CD4-positive, alpha-beta T cell (primary cell): ENCODE measurements at places on chromosomes 1 and 21.
A peak's percentile ranks its signal among the peaks of the same experiment; 100 is the strongest.

- no peak for DNase-seq
Observed at GRCh38 chr1:232675898-232676297, 46.0 kb upstream of the SIPA1L2 start.

DNA sequence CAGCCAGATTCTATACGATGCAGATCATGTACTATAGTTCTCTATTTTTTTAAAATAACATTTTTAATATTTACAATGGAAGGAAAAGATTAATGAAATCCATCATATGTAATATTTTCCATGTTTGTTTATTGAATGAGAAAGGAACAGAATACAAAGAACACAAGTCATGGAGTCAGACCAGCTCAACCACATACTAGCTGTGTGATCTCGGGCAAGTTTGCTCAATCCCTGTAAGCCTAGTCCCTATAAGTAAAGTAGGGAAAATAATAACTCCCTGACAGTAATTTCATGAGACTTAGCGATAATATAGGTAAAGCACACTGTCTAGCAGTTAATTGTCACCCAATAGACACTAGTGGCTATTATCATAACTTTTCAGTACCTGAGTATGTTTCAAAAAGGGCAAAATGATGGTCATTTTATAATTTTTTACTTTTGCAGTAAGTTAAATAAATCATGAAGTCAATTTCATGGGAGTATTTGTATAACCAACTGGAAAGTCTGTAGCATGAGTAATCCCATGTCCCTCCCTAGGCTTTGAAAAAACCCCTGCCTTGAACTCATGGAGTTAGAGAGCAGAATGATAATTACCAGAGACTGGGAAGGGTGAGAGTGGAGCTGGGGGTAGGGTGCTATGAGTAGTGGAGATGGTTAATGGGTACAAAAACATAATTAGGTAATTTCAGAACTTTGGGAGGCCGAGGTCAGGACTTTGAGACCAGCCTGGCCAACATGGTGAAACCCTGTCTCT, 37.0 kb upstream of the EPS15 start:
- no peak for DNase-seq

- no peak for DNase-seq
Observed at GRCh38 chr1:205493241-205494085, 11.0 kb upstream of the CDK18 start.

DNA sequence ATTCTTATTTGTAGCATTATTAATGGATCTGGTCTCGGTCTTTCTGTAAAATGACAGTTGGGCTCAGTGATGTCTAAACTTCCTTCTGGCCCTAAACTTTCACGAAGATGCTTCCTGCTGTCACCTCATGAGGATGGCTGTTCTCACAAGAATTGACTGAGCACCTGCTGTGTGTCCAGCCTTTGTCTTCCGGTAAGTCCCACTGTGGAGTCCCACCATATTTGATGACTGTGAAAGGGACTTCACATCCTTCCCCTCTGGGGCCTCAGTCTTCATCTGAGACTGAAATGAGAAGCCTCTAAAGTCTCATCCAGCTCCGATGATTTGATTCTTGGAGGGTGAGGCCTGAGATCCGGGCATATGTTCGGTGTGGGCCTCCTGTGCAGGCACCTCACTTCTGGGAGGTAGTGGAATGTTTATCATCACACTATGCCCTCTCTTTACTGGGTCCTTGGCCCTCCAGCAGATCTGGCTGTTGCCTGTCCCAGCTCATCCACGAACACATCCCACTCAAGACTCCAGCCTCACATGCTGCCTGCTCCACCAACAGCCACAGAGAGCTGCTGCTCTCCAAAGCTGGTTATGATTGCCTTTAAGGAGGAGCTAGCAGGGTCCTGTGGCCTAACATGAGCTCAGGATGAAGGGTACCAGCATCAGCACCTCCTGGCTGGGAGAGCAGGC, 95.8 kb downstream of the KCNN3 start:
- DNase-seq = no peak

DNA sequence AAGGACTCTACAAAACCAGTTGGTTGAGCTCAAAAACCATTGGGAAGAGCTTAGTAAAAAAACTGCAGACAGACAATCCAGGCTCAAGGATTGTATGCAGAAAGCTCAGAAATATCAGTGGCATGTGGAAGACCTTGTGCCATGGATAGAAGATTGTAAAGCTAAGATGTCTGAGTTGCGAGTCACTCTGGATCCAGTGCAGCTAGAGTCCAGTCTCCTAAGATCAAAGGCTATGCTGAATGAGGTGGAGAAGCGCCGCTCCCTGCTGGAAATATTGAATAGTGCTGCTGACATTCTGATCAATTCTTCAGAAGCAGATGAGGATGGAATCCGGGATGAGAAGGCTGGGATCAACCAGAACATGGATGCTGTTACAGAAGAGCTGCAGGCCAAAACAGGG, 104.0 kb upstream of the BMP8A start:
- no peak for DNase-seq

DNA sequence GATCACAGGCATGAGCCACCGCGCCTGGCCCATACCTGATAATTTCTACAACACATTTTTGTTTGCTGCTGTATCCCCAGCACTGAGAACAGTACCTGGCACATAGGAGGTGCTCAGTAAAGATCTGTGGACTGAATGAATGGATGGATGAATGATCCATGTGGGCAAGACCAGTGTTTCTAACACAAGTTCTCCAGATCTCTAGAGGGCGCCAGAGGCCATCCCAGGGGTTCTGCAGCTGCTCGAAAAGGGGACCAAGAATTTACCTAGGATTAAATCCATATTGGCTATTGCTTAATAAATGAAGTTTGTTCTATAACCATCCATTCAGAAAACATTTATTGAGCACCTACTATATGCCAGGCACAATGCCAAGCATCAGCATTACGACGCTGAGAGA, 167.7 kb downstream of the ACTL8 start:
- DNase-seq = peak; percentile 20

DNA sequence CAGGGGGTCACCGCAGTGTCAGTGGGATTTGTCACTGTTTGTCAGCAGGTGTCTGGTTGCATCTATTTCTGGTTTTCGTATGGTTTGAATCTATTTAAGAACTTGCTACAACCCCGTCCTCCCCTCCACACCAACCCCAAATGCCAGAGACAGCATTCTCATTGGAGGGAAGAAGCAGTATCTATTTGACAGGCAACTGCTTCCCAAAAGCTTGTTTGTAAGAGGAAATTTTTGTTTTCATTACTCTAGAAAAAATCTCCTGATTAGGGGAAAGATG, 54.4 kb downstream of the NR5A2 start:
- DNase-seq = no peak

DNA sequence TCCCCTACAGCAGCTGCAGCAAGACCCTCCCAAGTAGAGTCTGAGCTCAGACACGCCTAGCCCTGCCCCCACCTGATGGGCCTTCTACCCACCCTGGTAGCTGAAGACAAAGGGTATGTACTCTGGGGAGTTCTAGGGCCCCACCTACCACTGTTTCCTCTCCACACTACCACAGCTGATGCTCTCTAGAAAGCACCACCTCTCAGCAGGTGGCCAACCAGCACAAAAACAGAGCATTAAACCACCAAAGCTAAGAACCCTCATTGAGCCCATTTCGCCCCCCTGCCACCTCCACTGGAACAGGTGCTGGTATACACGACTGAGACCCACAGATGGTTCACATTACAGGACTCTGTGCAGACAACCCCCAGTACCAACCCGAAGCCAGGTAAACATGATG, 258.9 kb downstream of the SETD4 start:
- no peak for DNase-seq

DNA sequence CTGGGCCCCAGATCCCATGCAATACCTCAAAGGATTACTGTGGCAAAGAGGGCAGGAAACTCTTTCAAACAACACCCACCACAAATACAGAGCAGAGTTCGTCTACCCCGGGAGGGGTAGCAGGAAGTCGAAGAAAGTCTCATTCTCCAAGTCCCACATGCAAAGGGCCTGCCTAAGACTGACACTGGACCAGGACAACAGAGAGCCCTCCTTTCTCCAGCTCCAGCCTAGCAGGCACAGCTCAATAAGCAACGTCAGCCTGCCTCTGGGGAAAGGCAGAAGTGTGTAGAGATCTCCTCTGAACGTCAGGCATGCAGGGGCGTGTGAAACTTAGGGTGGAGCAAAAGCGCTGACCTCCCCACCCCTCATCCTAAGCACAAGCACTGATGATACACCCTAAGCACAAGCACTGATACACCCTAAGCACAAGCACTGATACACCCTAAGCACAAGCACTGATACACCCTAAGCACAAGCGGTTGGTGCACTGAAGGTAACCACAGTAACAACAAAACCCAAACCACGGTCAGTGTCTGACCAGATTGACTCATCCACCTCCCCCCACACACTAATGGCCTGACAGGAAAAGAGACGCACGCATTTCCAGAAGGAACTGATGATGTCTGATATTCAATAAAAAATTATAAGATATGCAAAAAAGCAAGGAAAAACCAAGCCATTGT, 1.3 kb downstream of the KRTAP12-3 start:
- peak; percentile 82 for DNase-seq

GRCh38 chr1:19046972-19047731, 90.7 kb upstream of the IFFO2 start:
- DNase-seq = no peak

DNA sequence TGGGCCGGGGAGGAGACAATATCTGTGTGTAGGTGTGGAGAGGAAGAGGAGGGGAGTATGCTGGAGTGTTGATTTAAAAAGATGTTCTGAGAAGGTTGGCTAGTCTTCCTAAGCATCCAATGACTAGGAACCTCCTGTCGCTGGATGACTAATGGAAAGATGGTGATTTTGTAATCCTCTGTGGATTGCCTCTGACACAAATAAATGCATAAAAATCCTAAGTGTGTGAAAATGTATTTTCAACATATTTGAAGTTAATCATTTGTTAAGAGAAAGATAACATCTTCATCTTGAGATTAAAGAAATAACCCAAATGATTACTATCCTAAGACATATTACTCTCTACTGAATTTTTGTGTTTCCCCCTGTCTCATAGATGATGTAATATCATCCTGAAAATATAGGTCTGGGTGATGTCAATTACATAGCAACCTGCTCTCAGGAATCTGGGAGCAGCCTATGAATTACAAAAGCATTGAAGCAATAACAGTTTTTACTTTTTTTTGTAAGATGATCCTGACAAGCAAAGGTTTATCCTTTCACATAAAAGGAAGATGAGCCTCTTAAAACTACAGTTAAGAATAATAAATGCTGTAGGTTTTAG, 220.5 kb upstream of the MAP1LC3C start:
- no peak for DNase-seq

DNA sequence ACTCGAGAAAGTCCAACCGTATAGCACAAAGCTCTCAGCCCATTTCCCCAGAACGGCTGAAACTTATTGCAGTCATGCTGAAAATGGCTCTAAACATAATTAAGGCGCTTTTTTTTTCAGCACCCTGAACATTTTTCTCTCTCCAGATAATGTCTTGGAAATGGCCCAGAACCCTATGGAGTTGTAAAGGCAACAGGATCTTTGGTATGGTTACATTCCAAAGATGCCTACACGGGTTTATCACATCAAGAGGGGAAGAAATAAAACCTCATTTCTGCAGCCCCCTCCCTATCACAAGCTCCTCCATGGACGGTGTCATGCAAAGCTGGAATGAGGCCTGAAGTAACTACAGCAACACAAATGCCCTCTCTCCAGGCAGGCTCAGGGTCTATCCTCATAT, 126.4 kb upstream of the GALNT2 start:
- DNase-seq = no peak

DNA sequence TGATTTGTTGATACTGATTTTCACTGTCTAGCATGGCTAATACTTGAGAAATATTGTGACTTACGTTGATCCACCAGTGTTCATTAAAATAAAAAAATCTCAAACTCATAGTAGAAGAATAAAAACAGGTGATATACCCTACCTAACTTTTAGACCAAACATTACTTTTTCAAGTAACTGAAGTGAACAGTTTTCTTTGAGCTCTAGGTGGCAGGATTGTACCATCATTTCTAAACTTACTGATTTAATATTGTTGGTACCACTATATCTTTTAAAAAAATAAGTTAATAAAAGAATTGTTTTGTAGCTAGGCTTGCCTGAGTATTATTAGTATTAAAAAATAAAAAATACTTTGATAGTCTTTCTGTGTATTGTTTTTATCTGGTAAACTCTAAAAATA, 21.5 kb downstream of the CDC73 start:
- no peak for DNase-seq

- peak; percentile 24 for DNase-seq
Observed at GRCh38 chr1:207798847-207799246, 47.0 kb downstream of the CD46 start.

GRCh38 chr1:27650539-27651175, 15.7 kb upstream of the FGR start:
- no peak for DNase-seq

DNA sequence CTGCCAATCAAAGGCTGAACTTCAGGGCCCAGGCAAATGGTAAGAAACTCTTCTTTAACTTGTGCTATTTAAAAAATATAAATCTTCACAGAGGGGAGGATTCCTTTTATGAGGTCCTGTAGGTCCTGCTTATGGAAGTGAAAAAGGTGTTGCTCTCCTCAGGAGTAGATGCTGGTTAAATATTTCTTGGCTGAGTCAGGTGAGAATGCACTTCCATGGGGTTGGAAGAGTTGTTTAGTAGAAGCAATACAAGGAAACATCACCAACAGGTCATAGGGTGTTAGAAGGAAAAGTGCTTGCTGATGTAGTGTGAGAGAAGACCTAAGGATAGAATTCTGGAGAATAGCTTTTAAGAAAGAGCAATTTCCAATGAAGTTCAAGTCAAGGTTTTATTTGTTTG, 42.2 kb upstream of the ATP1A1 start:
- no peak for DNase-seq

DNA sequence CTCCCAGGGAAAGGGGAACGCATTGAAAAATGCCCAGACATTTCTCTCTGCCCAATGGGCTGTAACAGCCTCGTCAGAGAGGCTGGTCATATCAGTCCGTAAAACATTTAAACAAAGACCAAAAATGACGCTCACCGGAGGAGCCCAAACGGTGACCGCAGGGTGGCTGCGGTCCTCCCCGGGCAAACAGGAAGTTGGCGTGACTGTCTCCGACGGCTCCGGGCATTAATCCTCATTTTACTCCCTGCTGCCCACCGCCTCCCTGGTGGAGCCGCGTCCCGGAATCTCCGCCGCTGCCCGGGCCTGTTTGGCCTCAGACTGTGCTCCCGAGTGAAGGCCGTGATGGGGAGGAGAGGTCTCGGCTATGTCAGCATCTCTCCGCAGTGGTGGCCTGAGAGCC, 9.9 kb downstream of the PRDM16 start:
- no peak for DNase-seq
